Stimulated activated CD4-positive, alpha-beta T cell treated with anti-CD3 and anti-CD28 coated beads, Interleukin-15, amount 100 ng/mL, for 1 hour (primary cell): ENCODE measurements at places on chromosomes 4 and X.

DNA sequence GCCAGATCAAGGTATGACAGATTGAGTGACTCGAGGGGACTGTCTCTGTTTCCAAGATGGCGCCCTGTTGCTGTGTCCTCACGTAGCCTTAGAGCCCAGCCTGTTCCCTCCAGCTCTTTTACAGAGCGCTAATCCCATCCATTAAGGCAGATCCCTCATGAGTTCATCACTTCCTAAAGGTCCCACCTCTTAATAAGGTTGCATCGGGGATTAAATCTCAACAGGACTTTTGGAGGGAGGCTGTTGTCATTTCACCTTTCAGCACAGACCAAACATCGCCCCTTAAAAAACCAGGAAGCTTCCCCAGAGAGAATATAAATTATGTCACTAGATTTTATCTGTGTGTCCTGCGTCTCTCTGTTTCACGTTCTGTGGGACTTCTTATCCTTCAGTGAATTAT lies 32.6 kb upstream of the DHRSX start:
- DNase-seq = no peak

DNA sequence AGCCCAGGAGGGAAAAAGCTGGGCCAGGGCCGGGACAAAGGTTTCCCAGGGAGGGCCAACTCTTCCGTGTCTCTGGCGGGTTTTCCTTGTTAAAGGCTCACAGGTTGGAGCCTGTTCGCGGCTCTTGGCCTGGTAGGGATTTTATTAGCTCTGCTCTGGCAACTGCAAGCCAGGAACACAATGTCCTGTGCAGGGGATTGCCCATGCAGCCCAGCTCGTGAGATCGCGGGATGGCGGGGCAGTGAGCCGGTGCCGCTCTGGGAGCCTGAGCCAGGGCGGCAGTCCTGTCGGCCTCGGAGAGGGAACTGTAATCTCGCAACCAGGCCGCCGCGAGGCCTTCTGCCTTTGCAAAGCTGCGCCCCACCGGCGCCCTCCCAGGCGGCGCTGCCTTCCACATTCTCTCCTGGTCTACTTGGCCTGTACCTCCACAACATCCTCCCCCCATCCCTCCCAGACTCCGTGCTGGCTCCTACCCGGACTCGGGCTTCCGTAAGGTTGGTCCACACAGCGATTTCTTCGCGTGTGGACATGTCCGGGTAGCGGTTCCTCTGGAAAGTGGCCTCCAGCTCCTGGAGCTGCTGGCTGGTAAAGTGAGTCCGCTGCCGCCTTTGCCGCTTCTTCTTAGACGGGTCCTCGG lies 2.1 kb downstream of the PITX2 start:
- no peak for DNase-seq

GRCh38 chr4:64465263-64465662 lies 56.0 kb upstream of the TECRL start:
- DNase-seq = no peak

GRCh38 chr4:89469516-89469915 lies 161.9 kb upstream of the GPRIN3 start:
- DNase-seq = no peak

- DNase-seq = no peak
Measured at GRCh38 chr4:14653338-14653737, 348.9 kb upstream of the CPEB2 start.

- no peak for DNase-seq
Measured at GRCh38 chrX:125998432-125998831, 167.7 kb downstream of the DCAF12L2 start.

DNA sequence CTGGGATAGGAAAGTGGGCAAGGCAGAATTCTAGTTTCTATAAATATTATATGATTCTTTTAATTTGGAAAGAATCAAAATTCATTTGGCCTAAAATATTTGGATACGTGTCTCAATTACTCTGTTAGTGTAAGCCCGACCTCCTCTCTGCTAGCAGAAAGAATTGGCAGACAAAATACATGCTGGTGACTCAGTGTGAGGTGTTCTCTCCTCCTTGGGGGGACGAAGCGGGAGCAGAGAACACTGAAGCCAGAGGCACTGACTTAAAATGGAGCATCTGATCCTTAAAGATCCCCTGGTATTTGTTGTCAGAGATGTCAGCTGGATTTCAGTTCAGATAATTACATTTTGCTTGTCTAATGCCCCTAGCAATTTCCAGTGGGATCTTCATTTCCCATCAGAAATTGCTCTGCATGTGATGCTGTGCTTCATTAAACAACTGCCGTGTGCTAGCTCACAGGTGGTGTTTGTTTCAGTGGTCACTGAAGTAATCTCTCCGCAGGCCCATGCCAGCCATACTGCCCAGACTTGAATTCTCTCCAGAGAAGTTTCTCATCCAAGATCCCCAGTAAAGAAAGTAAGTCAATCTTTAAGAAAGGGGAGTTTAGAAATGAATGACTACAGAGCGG lies 188.7 kb upstream of the TLL1 start:
- DNase-seq = no peak

- DNase-seq = no peak
Measured at GRCh38 chr4:147846318-147847155, 114.6 kb downstream of the ARHGAP10 start.
